ENCODE measurements at places on chromosomes 3 and 15.

DNA sequence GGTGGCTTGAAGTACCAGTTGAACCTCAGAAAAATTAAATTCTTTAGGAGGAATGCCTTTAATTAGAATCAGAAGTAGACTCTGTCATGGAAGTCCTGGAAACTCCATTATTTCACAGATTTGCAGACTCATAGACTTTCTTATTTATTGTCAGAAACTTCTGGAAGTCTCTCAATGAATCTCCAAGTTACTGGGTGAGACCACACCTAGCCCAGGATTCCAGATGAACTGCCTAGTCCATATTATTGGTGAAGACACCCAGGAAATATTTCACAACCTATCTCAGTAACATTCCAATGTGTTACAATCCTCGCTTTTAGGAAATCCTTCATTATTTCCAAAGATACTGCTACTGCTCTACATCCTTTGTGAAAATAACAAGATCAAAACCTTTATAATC is 6.5 kb upstream of the THBS1 start:
- no peak for DNase-seq

GRCh38 chr15:97761110-97761509 is 199.4 kb upstream of the ARRDC4 start:
- no peak for DNase-seq

DNA sequence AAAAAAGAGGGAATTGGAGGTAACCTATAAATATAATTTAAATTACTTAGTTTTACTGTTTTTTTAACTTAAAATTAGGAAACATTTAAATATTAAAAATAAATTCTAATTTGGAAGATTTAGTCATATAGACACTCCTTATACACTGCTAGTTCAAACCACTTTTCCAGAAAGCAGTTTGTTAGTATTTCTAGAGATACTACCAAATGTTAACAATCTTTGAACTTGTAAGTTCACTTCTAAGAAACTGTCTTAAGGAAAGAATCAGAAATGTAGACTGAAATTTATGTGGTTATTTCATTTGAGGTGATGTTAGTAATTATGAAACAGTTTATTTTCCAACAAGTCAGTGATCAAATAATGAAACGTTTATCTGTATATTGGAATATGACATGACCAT is 22.7 kb downstream of the CTDSPL2 start:
- DNase-seq = no peak

GRCh38 chr3:179308001-179308400 is 14.8 kb upstream of the ZNF639 start:
- DNase-seq = no peak

- no peak for DNase-seq
Measured at GRCh38 chr3:35067750-35068149, 571.6 kb upstream of the ARPP21 start.

GRCh38 chr3:132187746-132188145 is 129.5 kb upstream of the ACP3 start:
- no peak for DNase-seq

DNA sequence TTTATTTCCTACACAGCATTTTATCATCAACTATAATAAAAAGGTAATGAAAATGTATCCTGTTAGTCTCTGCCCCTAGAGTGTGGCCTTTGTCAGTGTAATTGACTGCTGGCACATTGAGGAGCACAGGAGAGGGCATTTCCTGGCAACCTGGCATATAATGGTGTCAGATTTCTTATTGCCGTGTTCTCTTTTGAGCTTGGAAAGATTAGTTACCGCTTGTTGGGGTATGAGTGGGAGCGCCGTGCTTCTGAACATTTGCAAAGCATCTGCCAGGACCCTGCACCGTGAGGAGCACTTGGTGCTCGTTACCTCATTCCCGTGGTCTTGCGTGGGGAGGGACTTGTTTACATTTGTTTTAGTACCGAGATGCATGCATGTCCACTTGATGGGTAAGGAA is 124.4 kb downstream of the PTPRG start:
- DNase-seq = no peak

- no peak for DNase-seq
Measured at GRCh38 chr3:24514119-24514518, 19.5 kb upstream of the THRB start.

GRCh38 chr3:178010306-178010705 is 525.9 kb upstream of the KCNMB2 start:
- DNase-seq = no peak

DNA sequence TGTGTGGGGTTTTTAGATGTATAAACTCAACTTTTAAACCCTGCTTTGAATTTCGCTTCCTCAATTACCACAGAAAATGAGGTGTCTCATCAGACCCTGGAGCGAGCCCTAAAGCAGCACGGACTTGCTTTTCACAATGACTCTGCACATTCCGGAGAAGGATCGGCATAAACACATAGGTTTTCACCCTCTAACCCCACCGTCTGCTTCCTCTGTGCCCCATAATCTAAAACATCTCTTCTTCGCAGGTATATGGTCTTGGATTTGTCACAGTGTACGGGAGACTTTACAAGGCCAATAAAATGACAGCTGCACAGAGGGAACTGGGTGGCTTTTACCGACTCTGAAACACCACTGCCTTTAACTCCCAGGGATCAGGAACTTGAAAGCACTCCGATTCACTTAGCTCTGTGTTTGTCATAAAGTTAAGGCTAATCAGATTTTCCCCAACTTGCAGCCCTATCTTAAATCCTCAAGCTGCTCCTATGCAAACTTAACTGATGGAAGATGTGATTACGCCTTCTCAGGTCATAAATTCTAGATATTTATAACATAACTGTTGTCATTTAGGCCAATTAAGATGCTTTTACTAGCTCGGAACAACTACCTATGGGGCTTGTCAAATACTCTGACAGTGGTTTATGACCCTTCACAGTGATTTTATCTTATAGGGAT is 133.4 kb upstream of the WNT5A start:
- DNase-seq = no peak

GRCh38 chr3:116966649-116967048 is 257.1 kb downstream of the TUSC7 start:
- DNase-seq = no peak

Data from SHP77 (cell line).